ENCODE measurements at places on chromosomes 12 and 14.

DNA sequence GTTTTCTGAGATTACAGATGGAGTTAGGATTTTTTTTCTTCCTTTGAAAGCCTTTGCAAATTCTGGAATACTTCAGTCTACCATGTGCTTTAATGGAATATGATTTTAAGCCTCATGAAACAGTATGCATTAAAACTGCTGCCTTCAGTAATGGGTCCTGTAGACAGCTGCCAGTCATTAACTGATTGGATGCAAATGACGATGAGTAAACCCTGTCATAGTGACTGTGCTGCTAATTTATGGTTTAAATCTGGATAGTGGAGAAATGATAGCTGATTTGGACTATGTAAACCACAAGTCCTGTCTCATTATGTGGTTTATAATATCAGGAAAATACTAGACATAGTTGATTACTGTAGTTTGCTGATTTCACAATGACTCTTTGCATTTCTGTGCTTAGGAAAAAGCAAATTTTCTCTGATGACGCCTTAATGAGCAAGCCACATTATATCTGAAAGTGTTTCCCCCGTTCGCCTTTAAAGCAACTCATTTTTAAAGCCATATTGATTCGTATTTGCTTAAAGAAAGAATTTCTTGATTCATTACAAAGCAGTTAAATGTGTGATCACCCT lies 217.6 kb downstream of the TMTC2 start:
- DNase-seq, result no peak

DNA sequence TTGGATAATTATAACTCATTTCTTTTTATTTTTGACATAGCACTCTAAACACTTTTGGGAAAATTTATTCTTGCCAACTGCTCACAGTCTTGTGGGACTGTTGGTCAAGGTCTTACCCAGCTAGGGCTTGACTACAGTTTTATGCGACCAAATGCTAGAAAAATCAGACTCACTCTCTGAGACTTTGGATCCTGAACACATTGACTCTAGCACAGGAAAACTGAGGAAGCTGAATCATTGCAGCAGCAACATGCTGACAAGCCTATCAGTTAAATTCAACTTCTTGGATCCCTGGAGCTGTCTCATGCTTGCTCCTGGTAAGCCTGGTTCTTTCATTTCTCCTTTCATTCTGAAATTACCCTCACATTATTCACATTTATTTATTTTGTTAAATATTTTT lies 120.7 kb upstream of the TMTC2 start:
- no peak for DNase-seq

GRCh38 chr12:24557738-24558137 lies 391.2 kb downstream of the BCAT1 start:
- no peak for DNase-seq

GRCh38 chr14:65164825-65165135 lies 62.5 kb upstream of the MAX start:
- no peak for DNase-seq

DNA sequence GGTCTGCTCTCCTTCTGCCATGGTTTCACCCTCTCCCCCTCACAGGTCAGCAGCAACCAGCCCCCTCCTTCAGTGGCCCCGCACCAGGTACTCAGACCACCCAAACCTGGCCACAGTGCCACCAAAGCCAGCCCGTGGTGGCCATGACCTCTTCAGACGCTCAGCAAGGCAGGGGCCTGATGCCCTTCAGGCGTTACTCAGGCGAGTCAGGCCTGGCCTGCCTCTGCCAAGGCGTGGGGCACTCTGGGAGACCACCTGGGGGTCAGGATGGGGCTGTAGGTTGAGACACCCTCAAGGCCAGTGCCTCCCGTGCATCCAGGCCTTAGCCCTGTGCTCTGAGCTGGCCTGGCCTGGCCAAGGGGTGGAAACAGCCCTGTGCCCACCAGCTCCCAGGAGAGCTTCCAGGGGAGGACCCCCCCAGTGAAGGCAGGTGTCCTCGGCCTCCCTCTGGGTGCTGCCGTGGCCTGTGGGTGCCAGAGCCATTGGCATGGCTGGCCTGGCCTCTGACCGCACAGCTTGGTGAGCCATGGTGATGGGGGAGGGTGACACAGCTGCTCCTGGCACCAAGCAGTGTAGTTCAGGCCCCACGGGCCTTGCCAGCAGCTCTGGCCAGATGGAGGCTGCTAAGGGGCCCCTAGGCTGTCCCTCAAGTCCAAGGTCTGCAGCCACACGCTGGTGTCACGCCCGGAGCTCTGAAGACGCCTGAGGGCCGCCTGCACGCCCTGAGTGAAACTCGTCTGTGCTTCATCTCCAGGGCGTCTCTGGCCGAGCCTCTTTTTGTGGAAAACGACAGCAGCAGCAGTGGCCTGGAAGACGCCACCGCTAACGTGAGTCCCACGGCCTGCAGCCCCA lies 15.1 kb downstream of the XRCC3 start:
- DNase-seq, result no peak

- DNase-seq, result no peak
These were observed 236.8 kb downstream of the CCDC91 start for GRCh38 chr12:28427046-28427445.

DNA sequence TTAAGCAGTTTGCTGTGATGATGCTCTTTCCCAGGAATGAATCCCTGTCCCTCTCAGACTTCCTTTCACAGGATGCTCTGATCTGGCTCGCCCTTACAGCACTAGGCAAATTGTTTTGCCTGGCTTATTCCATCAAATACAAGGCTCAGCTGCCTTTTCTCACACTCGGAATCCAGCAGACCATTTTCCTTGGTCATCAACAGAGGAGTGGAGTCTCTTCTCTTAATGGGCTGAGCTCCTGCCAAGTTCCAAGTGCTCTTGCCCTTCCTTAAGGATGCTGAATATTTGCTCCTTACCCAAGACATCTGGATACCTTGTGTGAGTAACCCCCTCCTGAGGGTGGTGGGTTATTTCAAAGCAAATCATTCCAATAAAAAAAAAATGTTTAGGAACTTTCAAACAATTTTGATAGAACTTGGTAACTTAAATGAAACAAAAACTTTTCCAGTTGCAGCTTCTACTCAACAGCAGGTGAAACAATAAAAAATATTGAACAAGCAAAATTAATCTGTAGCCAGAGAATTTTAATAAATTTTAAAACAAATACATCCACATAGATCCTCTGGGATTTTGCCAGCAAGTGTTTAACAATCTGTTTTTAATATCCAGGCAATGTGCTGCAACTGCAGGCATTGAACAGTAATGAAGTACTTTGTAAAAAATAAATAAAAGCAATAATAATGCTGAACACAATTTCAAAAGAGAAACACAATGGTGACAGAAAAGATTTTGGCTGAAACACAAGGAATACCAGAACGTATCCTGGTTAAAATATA lies 264.0 kb upstream of the FAR2 start:
- DNase-seq, result no peak

Measured in activated CD8-positive, alpha-beta memory T cell treated with anti-CD3 and anti-CD28 coated beads, Interleukin-2, amount 50 U/mL, for 4 hours (primary cell).